ENCODE measurements at places on chromosomes 7 and 10.

DNA sequence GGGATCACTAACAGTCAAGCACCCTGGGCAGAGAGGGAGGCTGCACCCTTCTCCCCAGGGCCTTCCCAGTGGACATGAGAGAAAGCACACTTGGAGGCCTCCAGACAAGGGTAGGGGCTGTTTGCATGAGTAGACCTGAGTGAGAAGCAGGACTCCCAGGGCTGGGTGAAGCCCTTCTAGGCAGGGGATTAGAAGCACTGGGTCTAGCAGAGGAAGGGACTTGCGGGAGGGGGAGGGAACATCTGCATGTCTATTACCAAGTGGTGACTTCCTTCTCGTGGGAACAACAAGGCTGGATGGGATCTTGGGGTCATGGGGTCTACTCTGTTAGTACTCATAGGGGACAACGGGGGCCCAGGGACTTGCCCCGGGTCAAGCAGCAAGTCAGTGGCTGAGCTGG, 67.8 kb downstream of the EMX2 start:
- DNase-seq = no peak

GRCh38 chr10:61682323-61682722, 19.6 kb downstream of the CABCOCO1 start:
- no peak for DNase-seq

- no peak for DNase-seq
Measured at GRCh38 chr10:30629653-30630052, at the start of gene LYZL2. LYZL2 (minus strand) TSS chr10:30629753; CDS start chr10:30626915, 2,838 bp downstream.

DNA sequence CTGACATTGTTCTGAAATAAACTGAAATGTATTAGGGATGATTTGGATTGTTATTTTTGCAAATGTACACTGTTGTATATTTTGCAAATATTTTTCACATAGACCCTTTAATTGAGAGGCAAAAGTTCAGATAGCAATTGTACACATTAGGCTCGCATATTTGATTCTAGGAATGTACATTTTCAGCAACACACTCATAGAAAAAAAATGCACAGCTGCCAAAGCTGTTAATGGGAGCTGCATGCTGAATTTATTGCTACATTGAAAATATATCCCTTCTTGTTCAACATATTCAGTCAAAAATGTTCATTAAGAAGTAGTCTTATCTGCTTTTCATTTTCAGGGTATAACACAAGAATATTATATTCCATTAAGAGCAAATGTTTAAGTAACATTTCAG, 512.9 kb downstream of the ATRNL1 start:
- no peak for DNase-seq

DNA sequence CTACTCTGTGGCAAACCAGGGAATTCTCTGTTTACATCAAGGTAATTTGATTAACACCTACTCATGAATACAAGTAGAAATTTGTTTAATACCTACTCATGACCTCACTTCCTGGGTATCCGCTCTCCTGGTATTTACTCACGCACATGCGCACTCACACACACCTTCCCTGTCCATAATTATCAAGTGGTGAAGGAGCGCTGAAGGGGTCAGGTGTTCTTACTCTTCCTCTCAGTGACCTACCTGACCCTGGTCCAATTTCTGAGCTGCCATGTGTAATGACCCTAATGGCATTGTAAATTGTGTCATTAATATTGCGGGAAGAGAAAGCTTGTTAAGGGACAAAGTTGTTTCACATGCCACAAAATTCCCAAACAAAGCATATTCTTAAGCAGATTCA, 41.3 kb upstream of the TRIL start:
- no peak for DNase-seq

GRCh38 chr10:49164559-49165188, 23.5 kb downstream of the TMEM273 start:
- no peak for DNase-seq

- no peak for DNase-seq
Measured at GRCh38 chr7:82114237-82114636, 329.3 kb downstream of the CACNA2D1 start.

GRCh38 chr7:22019931-22020330, 74.2 kb upstream of the CDCA7L start:
- DNase-seq = no peak

DNA sequence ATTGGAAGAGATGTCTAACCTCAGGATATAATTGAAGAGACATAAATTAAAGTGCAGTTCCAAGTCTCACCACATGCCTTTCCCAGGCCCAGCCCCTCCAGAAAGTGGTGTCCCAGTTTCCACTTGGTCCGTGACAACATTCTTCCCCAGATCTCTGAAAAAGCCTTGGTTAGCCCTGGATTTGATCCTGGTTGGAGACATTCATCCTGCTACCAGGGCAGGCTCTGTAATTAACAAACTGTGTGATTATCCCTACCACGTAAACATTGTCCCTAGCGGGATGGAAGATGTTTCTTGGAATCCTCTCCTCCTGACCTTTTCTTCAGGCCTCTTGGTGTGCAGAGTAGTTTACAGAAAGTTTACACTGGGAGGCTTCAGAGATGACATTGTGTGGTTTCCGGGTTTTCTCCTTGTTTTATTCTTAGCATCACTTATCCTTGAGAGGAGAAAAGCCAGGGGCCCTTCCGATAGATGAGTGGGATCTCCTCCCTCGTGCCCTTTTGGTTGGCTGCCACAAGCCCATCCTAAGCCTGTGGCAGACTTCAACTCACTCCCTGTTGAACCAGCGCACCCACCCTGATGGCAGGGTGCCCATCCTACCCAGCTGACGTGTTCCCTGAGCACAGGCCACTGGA, 83.8 kb downstream of the COL13A1 start:
- DNase-seq = no peak

GRCh38 chr10:123913688-123914268, 22.2 kb upstream of the CPXM2 start:
- DNase-seq = no peak

DNA sequence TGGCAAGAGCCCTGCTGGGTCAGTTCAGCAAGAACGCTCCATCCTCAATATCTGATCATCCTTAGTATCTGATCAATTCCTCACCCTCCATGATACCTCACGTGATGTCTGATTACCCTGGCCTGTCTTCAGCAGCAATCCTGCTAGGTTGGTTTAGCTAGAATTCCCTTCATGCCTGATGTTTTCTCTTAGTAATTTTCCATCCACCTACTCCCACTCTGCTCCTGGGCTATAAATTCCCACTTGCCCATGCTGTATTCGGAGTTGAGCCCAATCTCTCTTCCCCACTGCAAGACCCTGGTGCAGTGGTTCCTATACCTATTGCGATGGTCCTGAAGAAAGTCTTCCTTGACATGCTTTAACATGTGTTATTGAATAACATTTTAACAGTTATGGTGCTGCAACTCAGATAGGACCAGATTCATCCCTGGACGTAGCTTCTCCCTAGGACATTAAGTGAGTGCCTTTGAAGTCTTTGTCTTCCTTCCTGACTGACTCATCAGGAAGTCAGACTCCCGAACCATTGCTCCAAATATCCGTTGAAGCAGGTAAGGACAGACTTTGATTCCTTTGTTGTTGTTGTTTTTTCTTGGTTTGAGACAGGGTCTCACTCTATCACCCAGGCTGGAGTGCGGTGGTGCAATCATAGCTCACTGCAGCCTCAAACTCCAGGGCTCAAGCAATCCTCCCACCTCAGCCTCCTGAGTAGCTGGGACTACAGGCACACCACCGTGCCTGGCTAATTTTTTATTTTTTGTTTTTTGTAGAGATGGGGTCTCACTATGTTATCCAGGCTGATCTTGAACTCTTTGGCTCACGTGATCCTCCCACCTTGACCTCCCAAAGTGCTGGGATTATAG, 29.4 kb upstream of the CLDN3 start:
- no peak for DNase-seq

DNA sequence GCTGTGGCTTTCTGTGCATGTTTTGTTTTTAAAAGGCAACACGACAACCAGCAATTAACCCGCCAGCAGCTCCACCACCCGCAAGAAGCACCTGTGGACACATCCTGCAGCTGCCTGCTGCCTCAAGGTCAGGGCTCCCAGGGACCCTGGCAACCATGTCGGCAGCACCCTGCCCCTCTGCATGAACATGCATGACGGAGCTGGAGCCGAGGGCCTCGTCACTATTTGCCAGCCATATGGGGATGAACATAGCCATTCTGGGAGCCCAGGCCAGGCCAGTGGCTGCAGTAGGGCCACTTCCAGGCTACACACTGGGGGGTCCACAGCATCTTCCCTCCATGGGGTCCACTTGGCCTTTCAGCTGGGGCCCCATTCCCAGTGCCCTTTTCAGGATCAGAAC, 52.9 kb downstream of the CAMK2B start:
- no peak for DNase-seq

GRCh38 chr10:129949891-129950291, 14.2 kb downstream of the EBF3 start:
- DNase-seq = no peak

DNA sequence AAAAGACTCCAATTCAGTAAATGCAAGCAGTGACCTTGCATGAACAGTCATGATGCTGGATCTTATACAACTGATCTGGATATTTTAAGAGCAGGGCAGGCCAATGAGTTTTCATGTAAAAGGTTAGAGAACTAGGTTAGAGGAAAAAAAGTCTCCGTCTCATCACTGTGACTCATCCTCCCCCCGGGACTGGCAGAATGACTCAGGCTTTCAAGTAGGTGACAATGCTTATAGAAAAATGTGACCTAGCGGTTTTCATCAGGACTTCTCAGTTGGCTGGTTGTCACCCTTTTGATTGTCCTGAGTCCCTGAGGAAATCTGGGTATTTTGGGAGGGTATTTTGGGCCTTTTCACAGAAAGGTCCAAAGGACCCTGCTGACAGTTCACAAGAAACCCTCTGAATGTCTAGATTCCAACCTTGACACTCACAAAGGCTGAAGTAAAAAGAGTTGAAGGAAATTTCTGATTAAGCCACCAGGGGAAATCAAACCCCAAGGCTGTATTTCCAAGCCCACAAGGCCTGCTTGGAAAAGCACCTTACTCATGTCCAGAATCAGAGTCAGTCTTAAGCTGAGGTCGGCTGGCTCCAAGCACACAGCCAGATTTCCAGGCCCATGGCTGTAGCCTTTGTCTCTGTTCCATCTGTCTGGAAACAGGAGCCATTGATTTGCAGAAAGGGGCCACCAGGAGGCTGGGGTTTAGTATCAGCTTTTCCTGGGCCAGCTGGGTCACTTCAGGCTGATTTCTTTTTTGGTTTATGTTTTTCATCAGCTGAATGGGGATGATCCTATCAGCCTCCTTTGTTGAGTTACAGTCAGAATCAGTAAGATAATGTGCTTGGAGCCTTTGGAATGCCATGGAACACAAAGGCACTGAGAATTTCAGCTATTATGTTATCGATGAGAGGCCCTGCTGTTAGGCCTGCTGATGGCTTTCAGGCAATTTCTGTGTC, 226.4 kb upstream of the HABP2 start:
- DNase-seq = no peak

- no peak for DNase-seq
Measured at GRCh38 chr10:1044964-1045363, 4.0 kb downstream of the IDI1 start.

Data from NCI-H2107 (cell line).